ENCODE measurements at places on chromosomes 1 and 21. TPM values are rescaled to one million over a fixed set of nuclear protein-coding genes. Genes with fewer than 3 reads are reported as not detected.
A peak's percentile ranks its signal among the peaks of the same experiment; 100 is the strongest.

GRCh38 chr1:204093421-204093717 is 20.5 kb downstream of the SOX13 start:
- no peaks in the 10 kb centered on the region for H3K36me3 ChIP-seq
- peak; percentile 23 for DNase-seq
- no peak overlapping the region for H3K4me3 ChIP-seq
- peaks cover 70% of the 10 kb centered on the region for H3K4me1 ChIP-seq
- no peaks in the 10 kb centered on the region for H3K27me3 ChIP-seq

DNA sequence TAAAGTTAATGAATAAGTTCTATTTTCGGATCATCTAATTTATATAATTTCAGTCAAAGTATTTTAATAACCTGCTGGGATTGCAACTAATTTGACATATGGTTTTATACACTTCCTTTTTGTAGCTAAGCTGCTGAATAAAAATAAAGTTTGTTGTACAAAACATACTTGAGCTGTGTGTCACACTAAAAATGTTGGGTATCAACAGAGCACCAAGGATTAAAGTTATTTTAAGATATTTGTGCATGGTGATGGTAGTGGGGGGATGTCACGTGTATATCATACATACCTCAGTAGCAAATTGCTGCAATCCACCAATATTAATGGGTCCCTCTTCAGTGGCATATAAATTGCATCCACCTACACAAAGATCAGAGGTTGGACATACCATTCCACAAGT is 199.6 kb downstream of the DPYD start:
- no peak overlapping the region for H3K4me3 ChIP-seq
- no peaks in the 10 kb centered on the region for H3K36me3 ChIP-seq
- H3K4me1 ChIP-seq = no peaks in the 10 kb centered on the region
- H3K27ac ChIP-seq = no peak overlapping the region

DNA sequence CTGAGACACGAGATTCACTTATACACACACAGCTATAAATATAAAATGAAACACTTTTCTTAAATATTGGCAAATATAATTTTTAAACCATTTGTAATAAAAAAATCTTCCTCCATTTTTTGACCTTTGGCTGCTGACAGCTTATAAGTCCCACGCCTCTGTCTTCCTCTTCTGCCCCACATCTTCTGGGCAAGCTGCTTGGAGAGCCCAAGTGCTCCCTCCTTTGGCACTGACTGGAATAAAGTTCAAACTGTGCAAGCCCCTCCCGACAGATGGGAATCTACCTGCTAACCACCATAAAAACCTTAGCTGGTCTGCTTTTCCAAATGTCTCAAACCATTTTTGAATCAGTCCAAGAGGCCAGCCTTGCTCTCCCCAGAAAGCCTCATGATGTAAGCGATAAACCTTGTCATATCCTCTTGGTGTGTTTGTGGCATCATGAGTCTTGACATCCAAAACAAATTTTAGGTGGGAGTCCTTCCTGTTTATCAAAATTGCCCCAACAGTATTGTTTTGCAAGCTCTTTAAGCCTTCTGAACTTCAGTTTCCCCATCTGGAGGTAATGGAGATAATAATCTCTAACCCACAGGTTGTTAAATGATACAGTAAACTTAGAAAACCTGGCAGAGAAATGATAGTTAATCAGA is 99.8 kb downstream of the SNX7 start:
- H3K27ac ChIP-seq = no peak overlapping the region
- no peak for DNase-seq
- H3K27me3 ChIP-seq = no peaks in the 10 kb centered on the region
- H3K4me3 ChIP-seq = no peak overlapping the region
- no peaks in the 10 kb centered on the region for H3K4me1 ChIP-seq
- no peaks in the 10 kb centered on the region for H3K36me3 ChIP-seq

DNA sequence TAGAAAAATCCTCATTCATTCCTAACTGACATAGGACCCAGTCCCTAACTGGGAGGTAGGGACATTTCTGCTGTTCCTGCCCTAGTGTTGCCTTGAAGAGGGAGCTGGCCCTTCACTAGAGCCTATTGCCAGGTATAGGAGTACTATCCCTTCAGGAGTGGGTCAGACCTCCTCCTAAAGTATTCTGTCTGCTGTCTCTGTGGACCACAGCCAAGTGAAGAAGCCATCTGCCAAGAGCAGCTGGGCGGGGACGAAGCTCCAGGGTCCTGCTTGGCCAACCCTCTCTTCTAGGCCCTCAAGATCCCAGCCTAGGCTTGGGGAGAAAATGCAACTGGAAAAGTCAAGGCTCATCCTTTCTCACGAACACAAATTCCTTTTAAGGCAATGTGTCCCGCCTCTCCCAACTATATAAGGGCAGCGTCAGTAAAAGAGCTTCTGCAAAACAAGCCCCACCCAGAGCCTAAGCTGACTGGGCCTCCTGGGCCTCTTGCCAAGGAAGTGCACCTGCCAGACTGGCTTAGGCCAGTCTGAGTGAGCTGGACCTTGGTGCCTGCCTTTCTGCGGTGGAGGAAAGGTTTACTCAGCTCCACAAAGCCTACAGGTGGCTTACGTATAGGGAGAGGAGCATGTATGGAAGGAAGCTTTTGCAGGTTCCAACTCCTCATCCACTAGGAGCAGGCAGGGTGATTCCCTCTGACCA is 638 bp upstream of the TUFT1 start:
- H3K27me3 ChIP-seq = no peaks in the 10 kb centered on the region
- H3K27ac ChIP-seq = peak overlapping the region; percentile 81
- H3K4me1 ChIP-seq = peaks cover 29% of the 10 kb centered on the region
- DNase-seq = peak; percentile 92

DNA sequence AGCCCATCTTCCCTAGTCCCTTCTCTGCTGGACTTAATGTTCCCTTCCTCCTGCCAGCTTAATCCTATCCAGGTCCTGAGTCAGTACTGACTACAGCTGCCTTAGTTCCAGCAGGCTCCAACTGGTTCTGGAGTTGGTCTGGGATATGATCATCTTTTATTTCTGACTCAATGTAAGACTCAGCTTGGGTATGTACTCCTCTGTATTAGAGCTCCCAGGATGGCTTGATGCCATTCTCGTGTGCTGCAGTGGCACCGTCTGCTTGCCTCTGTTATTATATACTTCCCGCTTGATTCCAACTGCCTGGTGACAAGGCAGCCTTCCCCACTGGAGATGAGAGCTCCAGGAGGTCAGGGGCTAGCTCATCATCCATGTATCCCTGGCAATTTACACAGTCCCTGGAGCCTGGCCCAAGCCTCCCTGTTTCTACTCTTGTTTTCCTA is 164.4 kb upstream of the DPT start:
- H3K27ac ChIP-seq = no peak overlapping the region
- DNase-seq = no peak
- H3K4me3 ChIP-seq = no peak overlapping the region
- H3K27me3 ChIP-seq = no peaks in the 10 kb centered on the region
- no peaks in the 10 kb centered on the region for H3K4me1 ChIP-seq

DNA sequence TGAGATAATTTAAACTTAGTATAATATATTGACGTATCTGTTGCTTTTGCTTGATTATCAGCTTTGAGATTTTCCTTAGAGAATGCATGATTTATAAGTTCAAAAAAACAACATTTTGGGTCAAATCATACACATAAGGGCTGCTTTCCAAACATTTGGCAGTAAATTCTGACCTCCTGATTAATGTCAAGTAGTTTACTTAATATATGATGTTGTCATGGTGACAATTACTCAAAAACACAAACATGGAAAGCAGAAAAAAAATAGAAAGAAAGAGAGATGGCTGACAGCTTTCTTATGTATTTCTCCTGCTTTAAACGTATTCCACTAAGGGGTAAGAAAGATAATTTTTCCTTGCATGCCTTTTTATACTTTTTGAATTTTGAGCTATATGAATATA is 258.2 kb upstream of the C1orf105 start:
- H3K36me3 ChIP-seq = no peaks in the 10 kb centered on the region
- H3K4me3 ChIP-seq = no peak overlapping the region
- DNase-seq = no peak
- no peak overlapping the region for H3K27ac ChIP-seq
- H3K27me3 ChIP-seq = no peaks in the 10 kb centered on the region

GRCh38 chr1:19342062-19342750 is 30.1 kb downstream of the SLC66A1 start:
- peaks cover under 1% of the 10 kb centered on the region for H3K4me1 ChIP-seq
- peaks cover 72% of the 10 kb centered on the region for H3K36me3 ChIP-seq
- H3K27ac ChIP-seq = no peak overlapping the region
- no peaks in the 10 kb centered on the region for H3K27me3 ChIP-seq
- H3K4me3 ChIP-seq = no peak overlapping the region

- no peaks in the 10 kb centered on the region for H3K36me3 ChIP-seq
- H3K27ac ChIP-seq = no peak overlapping the region
- no peaks in the 10 kb centered on the region for H3K4me1 ChIP-seq
- H3K27me3 ChIP-seq = no peaks in the 10 kb centered on the region
Observed at GRCh38 chr1:187032982-187033692, 204.4 kb downstream of the PLA2G4A start.

DNA sequence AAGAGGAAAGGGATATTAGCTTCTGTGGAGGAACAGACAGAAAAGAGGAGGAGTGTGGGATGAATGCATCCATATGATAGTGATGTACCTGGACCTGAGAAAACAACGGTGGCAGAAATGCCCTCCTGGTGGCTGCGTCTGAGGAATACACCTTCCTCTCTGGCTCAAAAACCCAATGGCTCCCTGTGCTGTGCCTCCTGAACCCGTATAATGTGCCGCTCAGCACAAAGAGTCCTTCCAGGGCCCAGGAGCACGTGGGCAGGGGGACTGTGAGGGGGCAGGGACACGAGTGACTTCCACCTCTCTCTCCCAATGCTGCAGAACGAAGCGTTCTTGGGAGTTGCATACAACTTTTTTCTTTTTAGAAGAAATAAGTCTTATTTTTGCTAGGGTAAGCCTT is 31.2 kb downstream of the IRF2BP2 start:
- no peaks in the 10 kb centered on the region for H3K36me3 ChIP-seq
- no peak for DNase-seq
- H3K27ac ChIP-seq = no peak overlapping the region

DNA sequence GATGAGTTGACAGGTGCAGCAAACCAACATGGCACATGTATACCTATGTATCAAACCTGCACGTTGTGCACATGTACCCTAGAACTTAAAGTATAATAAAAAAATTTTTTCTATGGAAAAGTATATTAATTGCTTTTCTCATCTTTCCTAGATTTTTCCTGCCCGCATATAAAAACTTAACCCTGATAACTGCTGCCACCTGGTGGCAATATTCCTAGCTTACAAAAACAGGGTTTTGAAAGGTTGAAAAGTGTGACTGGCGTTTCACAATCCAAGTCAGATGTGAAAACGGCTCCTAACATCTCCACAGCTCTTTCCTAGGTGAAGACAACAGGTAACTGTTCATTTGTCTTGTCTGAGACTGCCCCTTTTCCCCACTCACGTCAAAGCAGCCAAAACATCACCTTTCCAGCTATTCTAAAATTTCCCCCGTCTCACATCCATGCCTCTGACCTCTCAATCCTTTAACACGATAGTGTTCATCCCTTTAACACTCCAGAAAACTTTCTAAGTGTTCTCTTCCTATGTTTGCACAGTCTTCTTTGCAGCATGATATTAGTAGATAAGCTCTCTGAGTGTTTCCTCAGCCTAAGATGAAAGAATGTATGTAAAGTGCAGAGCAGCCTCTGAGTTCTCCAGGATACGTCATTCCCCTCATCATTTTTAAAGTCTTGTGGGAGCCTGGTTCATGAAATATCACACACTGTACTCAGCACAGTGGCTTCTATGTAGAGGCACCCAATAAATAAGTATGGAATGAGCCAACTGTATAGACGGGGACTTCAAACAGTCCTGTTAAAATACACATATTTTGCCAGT is 27.5 kb downstream of the OVGP1 start:
- no peak overlapping the region for H3K4me3 ChIP-seq
- DNase-seq = peak; percentile 47
- no peak overlapping the region for H3K27ac ChIP-seq
- no peaks in the 10 kb centered on the region for H3K36me3 ChIP-seq

Gene PLOD1
- total RNA-seq = 63.5 TPM

Gene CFHR5
- total RNA-seq = not detected

Gene OR2T2
- total RNA-seq = not detected

Gene NLRP3
- 5.2 TPM for total RNA-seq

Gene LRRC71
- 13.9 TPM for total RNA-seq
